Stimulated activated CD4-positive, alpha-beta T cell treated with anti-CD3 and anti-CD28 coated beads, TNF-alpha, amount 100 ng/mL, for 1 hour (primary cell): ENCODE measurements at places on chromosomes 5 and 9.
A peak's percentile ranks its signal among the peaks of the same experiment; 100 is the strongest.

- no peak for DNase-seq
These were observed 110.3 kb upstream of the CTSL start for GRCh38 chr9:87615547-87616148.

DNA sequence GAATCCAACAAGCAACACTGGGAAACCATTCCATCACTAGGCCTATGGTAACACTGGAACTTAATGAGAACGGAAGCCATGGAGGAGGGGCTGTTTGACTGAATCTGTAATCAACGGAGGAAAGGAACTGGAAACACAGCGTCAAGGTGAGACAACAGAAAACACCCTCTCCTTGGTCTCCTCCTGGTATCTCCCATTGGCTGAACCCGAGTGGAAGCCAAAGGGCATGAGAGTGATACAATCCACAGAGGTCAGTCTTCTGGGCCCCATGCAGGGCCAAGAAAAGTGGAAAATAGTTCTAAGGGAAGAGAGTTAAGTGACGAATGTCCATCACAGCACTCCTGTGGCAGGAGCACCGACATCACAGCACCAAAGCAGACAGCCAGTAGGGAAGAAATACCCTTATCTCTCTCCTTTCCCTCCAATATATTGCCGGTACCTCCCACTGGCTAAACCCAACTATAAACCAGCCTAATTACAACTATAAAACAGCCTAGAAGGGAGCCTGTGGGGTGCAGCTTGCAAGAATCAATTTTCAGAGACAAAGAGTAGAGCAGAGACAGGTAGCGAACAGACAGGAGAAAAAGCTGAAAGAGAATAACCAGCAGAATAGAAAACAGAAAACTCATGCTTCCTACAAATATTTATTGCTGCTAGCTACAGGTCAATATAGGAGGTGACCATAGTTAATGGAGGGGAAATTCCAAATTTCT is 107.4 kb upstream of the IFNE start:
- no peak for DNase-seq

GRCh38 chr9:4299005-4299795 is 668 bp downstream of the GLIS3 start:
- DNase-seq = no peak

- DNase-seq = peak; percentile 17
These were observed 607 bp downstream of the UHRF2 start for GRCh38 chr9:6413365-6414246.

DNA sequence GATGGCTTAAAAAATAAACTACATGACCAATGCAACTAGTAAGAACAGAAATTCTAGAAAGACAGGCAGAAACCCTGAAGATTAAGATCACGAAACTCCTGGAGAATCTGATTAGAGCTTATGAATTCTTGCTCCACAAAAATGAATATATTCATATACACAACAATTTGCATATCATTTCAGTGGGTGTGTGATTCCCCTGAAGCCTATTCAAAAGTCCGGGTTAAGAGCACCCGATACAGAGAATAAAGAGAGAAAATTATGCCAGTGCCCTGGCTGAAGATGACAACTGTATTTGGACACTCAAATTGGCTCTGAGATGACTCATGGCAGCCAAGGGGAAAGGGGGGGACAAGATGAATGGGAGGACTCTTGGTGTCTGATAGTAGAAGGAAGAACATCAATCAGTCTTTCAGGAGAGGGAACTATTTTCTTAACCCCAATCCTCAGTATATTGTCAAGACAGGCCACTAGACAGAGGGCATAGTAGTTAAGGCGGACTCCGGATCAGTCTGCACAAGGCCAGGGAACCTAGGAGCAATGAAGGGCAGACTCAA is 6.0 kb downstream of the TMOD1 start:
- DNase-seq = no peak

DNA sequence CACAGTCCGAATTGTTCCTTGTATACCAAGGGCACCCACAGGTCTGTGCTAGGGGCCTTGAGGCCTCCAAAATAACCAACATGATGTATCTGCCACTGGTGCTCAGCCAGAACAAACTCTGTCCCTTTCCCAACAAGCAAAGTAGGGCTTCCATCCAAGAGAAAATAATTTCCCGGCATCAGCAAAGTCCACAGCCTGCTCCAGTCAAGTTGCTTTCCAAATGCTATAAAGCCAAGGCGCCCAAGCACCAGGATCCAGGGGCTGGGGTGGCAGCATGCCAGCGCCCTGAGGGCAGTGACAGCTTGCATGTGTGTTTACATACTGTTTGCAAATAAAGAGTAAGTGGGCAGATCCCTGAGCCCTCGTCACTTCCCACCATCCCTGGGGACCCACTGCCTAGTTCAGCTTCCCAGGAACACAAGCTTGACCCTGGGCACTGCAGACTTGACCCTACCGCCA is 155.9 kb downstream of the ERCC6L2 start:
- DNase-seq = no peak

DNA sequence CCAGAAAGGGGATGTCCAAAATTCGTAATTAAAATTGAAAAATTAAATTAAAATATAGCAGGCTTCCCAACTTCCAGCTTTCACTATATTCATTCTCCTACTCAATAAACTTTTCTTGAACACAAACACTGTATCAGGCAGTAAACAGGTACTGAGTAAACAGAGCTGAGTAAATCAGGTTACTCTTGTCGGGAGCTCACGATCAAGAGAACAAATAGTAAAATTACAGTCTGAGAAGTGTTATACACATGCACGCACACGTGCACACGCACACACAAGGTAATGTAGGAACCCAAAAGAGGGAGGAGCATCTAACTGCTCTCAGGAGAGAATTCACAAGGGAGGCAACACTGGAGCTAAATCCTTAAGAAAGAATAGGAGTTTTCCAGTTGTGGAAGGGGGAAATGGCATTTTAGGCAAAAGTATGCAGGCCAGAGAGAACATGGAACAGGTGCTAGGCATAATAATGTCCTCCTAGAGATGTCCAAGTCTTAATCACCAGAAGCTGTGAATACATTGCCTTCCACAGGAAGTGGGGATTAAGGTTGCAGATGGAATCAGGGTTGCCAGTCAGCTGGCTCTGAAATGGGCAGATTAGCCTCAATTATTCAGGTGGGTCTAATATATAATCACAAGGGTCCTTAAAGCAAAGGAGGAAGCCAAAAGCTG is 598.8 kb upstream of the BRINP1 start:
- no peak for DNase-seq

DNA sequence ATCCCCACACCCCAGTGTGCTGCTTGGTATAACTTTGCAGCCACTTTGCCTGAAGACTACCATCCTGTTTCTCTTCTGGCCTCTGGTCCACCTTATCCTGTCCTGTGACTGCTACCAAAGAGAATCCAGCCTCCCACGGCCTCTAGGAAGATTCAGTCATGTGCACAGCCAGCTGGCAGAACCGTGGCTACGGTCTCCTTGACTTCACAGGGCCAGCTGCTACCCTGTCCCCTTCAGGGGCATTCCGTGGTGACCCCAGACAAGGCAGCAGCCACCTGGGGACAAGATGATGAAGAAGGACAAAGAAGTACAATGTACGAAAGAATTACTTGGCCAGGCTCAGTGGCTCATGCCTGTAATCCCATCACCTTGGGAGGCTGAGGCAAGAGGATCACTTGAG is 98.6 kb downstream of the PDE6A start:
- no peak for DNase-seq

DNA sequence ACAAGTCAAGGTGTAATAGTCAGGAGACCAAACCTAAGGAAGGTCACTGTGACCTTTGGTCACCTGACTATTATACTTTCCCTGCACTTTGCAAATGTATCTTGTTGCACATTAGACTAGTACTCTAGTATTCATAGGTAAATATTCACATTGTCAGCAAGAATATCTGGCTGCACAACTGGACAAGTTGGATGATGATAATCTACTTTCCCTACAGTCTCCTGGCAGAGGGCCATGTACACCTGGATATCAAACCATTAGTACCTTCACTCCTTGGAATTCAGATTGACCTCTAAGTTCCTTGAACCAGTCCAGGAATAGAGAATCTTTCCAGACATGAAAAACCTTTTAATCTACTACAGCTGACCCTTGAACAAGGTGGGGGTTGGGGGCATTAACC is 344.8 kb downstream of the DEPDC1B start:
- DNase-seq = no peak

GRCh38 chr5:105501315-105501714 is 1938.7 kb upstream of the NUDT12 start:
- no peak for DNase-seq

DNA sequence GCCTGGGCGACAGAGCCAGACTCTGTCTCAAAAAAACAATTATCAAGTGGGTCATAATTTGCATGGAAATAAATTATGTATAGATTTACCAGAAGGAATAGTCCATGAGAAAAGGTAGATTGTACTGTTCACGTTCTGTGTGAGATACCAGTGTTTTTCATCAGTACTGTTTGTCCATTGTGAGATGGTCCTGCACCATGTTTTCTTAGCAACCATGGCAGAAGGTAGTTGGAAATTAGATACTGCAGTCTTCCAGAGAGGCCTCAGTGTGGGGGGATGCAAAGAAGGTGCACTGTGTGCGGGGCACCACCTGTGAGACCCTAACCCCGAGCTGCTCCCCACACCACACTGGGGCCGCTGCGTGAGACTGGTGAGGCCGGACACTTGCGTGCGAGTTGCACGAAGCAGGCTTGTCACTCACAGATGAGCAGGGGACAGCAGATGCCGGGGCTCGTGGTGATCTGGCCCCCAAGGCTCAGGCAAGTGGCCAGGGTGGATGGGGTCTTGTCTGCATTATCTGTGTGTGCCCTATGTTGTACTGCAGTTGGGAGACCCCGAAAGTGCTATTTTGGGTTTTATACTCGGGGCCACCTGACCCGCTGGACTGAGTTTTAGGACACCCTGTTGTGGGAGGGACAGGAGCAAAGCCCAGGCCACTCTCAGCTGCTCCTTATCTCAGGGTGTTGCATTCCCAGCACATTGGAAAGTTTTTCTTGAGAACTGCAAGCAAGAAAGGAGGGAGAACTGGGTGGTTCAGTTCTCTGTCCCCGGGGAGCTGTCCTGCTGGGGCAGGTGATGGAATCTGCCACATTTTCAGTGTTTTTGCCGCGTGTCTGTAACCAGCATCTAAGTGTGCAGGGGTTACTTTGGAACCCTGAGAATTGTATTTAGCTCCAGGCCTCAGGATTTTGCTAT is 61.9 kb downstream of the EHMT1 start:
- no peak for DNase-seq

DNA sequence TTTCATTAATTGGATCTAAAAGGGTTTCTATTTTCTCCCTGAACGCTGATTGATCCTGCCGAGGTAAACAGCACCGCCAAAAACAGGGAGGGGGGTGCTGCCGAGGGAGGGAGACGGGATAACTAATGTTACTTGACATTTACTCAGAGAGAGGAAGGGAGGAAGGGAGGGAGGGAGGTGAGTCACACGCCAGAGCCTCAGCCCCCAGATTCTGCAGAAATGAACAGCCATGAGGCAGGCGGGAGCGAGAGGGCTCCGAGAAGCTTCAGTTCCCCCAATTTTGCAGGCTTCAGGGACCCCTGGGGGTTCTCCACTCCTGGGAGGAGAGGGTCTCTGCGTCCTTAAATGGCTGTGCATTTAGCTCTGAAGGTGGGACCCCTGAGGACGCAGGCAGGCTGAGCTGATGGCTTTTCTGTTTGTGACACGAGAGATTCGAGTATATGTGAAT is 59.1 kb upstream of the IER5L start:
- no peak for DNase-seq

- no peak for DNase-seq
These were observed 190.6 kb downstream of the DAB2IP start for GRCh38 chr9:121841771-121842611.

- DNase-seq = no peak
These were observed 38.0 kb upstream of the OSMR start for GRCh38 chr5:38807570-38808483.

DNA sequence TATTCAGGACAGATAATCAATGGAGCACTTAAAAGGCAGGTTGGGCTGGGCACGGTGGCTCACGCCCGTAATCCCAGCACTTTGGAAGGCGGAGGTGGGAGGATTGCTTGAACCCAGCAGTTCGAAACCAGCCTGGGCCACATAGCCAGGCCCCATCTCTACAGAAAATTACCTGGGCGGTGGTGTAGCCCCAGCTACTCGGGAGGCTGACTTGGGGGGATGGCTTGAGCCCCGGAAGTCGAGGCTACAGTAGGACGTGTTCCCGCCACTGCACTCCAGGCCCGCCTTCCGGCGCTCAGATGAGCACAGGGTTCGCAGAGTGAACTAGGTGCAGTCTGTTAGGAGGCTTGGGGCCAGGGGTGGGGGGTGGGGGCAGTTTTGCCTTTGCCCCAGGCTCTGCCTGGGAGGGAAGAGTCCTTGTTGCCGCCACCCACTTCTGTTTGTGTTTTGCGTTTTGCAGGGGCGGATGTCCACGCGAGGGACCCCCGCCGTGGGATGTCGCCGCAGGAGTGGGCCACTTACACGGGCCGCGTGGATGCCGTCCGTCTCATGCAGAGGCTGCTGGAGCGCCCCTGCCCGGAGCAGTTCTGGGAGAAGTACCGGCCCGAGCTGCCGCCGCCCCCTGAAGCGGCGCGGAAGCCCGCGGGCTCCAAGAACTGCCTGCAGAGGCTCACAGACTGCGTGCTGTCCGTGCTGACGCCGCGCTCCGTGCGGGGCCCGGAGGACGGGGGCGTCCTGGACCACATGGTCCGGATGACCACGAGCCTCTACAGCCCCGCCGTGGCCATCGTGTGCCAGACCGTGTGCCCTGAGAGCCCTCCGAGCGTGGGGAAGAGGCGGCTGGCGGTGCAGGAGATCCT is 85.2 kb downstream of the ANKRD33B start:
- DNase-seq = no peak

DNA sequence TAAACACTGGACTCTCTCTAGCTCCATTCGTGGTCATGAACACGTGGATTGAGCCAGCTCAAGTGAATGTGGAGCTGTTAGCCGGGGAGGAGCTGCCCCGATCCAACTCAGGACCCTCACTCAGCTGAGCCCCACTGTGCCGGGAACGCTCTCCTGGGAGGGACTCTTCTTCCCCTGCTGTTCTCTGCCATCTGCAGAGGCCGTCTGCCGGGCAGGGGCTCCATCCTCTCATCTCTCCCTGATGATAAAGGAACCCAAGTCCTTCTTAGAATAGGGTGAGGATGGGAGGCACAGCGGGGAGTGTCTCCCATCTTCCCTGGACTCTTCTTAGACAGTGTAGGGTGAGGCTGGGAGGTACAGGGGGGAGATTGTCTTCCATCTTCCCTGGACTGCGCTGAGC is 120.5 kb upstream of the IRX4 start:
- DNase-seq = no peak

DNA sequence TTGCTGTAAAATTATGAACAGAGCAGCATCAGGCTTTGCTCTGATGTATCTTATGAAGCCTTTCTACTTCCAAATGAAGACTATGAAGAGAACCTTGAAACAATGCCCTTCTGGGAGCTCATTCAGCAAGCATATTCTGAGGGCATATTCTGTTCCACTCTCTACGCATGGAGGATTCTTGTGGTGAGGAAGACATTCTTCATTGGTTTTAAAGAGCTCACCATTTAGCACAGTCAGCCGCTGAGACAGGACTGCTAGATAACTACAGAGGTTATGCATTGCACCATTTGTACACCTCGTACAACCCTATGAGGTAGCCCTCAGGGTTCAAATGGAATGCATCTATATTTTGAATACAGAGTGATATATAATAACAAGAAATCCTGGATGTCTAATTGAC is 61.0 kb downstream of the INVS start:
- DNase-seq = no peak
